NCI-H526 (cell line): ENCODE measurements at places on chromosomes 5 and 9.

- DNase-seq = no peak
These were observed 419.5 kb upstream of the ACTBL2 start for GRCh38 chr5:57902095-57902494.

DNA sequence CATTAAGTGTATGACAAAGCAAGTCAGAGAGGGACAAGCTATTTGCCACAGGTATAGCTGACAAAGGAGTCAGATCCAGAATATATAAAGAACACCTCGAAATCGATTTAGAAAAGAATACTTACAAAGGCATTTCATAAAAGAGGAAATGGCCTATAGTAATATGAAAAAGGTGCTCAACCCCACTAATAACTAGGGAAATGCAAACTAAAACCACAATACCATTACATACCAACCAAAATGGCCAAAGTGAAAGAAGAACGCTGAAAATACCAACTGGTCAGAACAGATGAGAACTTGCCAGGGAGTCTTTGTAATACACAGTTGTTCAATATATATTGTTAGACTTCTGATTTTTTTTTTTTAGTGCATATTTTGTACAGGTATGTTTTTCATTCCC lies 152.9 kb downstream of the CDC42SE2 start:
- DNase-seq = no peak

- DNase-seq = no peak
These were observed 9.1 kb upstream of the OR2S2 start for GRCh38 chr9:35967042-35967441.

GRCh38 chr5:148957591-148958202 lies 105.2 kb downstream of the SH3TC2 start:
- no peak for DNase-seq
